Activated naive CD4-positive, alpha-beta T cell treated with anti-CD3 and anti-CD28 coated beads, Interleukin-2, amount 50 U/mL, for 72 hours (primary cell): ENCODE measurements at places on chromosomes 13 and 19.

DNA sequence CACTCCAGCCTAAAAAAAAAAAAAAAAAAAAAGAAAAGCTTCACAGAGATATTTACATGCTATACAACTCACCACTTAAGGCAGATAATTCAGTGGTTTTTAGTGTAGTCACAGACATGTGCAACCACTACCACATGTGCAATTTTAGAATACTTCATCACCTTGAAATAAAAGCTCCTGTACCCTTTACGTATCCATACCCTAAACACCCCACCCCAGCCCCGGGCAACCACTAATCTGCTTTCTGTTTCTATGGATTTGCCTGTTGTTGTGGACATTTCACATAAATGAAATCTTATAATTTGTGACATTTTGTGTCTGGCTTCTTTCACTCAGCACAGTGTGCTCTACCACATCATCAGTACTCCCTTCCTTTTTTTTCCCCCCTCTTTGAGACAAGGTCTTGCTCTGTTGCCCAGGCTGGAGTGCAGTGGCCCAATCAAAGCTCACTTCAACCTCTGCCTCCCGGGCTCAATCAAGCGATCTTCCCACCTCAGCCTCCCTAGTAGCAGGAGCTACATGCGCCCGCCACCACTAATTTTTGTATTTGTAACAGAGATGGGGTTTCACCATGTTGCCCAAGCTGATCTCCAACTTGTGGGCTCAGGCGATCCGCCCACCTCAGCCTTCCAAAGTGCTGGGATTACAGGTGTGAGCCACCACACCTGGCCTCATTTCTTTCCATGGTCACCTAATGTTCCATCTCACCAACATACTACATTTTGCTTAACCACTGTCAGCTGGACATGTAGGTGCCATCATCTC is 4.0 kb downstream of the DDX39A start:
- no peak for DNase-seq

- peak; percentile 94 for DNase-seq
Measured at GRCh38 chr13:73058736-73059459, at the start of gene KLF5. TSS of gene KLF5 (plus strand) at chr13:73059005. CDS start at chr13:73059328, 323 bp downstream.

DNA sequence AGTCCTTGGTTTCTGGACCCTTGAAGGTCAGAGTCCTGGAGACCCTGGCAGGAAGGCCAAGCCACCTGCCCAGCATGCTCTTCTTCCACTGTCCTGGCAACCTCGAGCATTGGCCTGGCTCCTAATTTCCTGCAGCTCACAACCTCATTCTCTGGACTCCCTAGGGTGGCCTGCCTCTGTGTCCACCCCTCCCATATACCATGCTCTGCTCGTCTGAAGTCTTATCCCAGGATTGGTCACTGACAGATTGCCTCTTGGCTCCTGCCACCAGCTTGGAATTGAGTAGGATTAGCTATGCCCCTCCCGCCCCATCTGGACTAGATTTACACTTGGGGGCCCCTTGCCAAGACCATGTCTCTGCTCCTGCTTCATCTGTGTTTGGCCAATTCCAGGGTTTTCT is 17.1 kb upstream of the WASF3 start:
- DNase-seq = no peak

DNA sequence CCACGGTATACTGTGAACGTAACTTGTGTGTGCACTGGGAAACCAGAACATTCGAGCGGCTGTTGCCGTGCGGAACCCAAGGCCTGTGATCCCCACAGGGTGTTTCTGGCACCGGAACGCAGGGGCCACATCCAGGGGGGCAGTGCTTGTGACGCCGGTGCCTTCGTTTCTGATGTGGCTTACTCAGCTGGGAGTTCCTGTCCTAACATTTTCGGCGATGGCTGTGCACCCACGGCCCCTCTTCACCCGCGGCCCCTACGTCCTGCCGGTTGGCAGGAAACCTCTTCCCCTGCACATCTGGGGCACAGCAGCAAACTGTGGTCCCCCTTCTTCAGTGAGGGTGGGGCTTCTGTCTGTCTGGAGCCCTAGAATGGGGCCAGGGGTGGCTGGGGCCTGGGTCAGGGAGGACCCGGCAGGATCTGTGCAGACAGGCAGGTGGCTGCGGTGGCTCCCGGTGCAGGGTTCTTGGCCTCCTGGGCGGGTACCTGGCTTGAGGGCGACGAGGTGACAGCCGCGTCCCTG is 26.2 kb downstream of the CSNK1G2 start:
- DNase-seq = no peak

GRCh38 chr19:32387701-32388392 is 17.7 kb upstream of the DPY19L3 start:
- DNase-seq = no peak

DNA sequence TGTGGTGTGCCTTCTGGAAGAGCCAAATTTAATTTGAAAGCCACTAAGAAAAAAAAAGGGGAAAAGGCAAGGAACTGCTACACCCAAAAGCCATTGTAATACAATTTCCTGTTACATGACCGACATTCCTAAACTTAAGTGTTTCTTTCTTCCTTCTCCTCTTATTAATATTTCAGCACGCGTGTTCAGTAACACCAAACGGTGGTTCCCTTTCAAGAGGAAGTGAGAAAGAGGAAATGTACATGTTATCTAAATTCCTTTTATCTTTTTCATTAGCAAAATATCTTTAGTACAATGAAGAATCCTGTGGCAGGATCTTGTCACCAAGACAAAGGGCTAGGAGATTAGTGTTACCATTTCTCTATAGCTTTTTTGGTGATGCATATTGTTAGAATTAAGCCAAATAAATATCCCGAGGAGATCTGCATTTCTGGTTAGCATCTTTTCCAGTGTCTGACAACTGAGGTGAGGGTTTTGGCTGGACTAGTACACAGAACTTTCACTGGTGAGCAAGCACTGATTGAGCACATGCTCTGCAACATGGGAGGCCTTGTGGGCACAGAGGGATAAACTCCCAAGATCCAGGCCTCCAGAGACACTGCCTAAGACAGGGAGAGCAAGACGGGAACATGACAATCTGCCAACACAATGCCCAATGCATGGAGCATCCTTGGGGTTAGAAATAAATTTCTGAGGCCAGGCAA is 22.1 kb downstream of the LATS2 start:
- DNase-seq = no peak

GRCh38 chr19:10408511-10409283 is 5.4 kb upstream of the CDC37 start:
- peak; percentile 80 for DNase-seq

- DNase-seq = no peak
Measured at GRCh38 chr13:73849292-73849691, 284.9 kb downstream of the KLF12 start.

DNA sequence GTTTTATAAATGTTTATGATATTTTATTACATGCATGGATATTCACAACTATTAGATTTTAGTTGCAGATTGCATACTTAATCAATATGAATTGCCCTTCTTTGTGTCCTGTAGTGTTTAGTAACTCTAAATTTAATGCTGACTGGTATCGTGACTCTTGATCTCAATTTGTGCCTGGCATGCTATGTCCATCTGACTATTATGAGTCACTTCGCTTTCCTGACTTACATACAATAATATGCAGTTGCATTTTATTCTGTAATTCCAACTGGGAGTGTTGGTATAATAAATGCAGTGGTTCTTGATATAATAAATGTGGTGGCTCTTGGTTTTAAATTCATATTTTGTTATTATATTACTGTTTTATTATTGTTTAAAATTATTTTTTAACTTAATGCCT is 277.5 kb downstream of the LIG4 start:
- DNase-seq = no peak

DNA sequence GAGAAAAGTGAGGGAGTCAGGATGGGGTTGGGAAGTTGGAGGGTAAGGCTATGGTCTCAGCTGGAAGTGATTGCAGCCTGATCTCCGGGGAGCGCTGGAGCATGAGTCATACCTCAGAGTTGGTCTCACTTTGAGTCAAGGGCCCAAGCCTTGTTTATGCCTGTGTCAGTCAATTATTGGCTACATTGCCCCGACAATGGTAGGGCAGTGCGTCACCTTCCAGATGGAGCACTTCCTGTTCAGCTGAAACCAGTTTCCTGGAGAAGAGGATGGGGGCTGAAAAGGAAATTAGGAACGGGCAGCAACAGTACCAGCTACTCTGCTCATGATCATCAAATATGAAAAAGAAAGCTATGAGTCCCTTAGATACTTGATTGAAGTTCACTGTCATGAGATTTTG is 60.4 kb downstream of the ADGRE1 start:
- peak; percentile 71 for DNase-seq

DNA sequence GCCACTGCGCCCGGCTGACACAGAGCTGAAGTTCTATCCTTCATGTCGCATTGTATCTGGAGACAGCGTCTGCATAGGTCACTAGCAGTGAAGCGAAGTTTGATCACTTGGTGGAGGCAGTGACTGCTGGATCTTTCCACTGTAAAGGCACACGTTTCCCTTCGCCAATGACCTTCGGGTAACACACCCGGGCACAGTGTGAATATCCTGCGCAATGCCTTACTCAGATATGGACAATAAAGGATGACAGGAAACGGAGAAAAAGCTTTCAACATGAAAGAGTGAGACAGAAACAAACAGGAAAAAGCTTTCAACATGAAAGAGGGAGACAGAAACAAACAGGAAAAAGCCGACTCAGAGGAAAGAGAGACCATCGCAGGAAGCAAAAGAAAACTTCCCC is 17.1 kb downstream of the ARL11 start:
- DNase-seq = no peak

GRCh38 chr13:26186995-26187394 is 35.1 kb downstream of the RNF6 start:
- DNase-seq = no peak

DNA sequence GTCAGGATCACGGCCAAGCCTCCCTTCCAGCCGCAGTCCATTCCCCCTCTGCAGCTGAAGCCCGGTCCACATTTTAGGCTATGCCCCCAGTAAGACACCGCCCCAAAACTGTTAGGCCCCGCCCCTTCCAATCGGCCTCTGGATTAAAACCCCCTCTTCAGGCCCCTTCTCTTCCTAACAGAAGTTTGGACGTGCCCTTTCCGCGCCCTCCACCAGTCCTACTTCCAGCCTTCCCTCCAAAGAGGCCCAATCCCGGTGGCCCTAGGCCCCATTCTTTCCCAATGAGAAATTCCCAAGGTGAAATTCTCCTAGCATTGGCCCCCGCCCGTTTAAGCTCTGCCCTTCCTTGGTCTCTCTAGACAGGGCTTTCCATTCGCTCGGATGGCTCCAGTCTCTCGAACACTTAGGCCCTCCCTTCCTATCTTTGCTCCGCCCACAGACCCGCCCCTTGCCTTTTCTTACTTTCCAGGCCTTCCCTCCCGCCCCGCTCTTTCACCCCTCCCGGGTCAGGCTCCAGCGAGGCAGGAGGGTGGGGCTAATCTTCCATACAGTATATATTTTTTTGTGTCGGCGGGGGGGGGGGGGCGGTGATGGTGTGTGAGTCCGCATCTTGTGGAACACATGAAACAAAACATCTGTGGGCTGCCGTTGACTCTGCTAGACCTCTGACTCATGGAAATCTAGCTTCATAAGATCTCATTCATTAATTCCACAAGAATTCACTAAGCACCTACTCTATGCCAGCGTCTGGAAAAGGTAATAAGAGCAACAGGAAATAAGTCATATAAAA is 13.6 kb downstream of the LTBP4 start:
- peak; percentile 89 for DNase-seq

DNA sequence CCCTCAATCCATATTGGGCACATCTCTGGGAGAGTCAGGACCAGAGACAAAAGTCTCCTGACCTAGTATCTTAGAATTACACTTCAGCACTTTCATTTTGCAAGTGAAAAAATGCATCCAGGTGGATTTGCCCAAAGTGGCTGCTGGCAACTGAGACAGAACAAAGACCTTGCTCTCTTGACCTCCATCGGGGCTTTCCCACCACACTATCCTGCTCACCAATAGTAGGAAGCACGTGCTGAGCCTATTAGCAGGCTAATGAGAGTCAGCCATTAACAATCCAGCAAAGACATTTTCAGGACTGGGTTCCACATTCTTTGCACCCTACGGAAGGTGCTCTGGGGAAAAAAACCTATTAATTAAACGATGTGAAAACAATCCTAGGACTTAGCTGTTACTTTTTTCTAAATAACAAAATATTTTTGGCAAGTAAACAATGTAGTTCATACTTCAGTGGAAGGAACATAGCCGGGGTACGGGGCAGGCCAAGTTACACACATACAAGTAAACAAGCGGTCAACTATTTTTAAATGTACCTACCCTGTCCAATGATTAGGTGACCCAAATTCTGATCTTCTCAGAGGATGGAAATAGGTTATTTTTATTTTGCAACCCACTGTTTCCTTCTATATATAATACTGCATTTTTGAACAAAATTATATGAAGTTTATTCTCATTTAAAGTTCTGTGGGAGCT is 78.6 kb downstream of the CDADC1 start:
- DNase-seq = no peak

DNA sequence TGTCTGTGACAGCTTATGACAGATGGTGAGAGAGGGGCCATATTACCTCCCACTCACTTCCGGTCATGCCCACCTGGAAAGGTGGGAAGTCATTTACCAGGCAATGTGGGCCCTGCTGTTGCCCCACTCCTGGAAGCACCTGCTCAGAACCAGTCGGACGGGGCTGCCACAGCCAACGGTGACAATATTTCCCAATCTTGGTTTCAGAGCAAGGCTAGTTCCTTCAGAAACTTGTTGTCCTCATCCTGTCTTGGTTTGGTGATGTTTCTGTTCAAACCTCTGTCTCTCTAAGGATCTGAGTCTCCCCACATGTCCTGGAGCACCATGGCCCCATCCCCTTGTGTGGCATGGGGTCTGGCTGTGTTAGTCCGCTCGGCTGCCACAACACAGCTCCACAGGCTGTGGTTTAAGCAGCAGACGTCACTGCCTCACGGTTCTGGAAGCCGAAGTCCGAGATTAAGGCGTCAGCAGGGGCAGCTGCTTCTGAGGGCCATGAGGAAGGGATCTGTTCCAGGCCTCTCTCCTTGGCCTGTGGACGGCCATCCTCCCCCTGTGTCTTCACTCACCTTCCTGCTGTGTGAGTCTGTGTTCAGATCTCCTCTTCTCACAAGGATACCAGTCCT is 31.5 kb upstream of the SLC15A1 start:
- no peak for DNase-seq

GRCh38 chr19:58203814-58204475 is 21.1 kb downstream of the ZNF274 start:
- DNase-seq = no peak

DNA sequence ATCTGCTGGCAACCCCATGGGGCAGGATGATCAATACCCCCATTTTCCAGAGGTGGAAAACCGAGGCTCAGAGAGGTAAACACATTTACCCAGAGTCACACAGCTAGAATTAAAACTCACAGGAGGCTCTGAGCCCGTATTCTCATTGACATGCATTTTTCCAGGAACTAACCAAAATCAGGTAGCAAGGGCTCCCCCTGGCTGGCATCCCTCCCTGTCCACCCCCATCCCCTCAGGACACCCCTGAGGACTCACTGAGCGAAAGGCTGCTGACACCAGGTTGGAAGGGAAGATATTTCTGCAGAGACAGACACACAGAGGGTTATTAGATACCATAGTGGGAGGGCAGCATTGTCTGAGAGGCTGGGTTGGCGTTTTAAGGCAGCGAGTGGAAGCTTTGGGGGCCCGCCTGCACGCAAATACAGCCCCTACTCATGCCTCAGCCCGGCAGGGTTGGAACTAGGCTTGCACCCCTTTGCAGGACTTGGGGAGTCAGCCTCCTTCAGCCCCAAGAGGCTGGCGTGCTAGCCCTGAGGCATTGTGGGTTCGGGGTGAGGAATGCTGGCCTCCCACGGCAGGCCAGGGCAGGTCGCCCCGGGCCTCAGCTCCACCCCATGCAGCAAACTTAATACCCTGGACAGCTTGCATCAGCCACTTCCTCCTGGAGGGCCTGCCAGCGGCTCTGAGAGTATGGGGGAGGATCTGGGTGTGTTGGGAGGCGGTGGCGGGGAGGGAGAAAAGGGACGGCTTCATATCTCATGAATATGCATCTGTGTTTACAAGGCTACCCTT is 3.9 kb downstream of the SLC1A5 start:
- DNase-seq = peak; percentile 65
